Keratinocyte (primary cell): ENCODE measurements at places on chromosomes 5 and 9. TPM values are rescaled to one million over a fixed set of nuclear protein-coding genes. Genes with fewer than 3 reads are reported as not detected.

QRFP gene
- not detected in 3 replicates for polyA plus RNA-seq

IFNA16 gene
- not detected in 3 replicates for polyA plus RNA-seq

FGD3 gene
- polyA plus RNA-seq = 0.21 to 0.61 TPM (median 0.22 TPM) in 3 replicates

BRD8 gene
- 24.4 to 36.4 TPM (median 27.4 TPM) in 3 replicates for polyA plus RNA-seq

GLRA1 gene
- polyA plus RNA-seq = not detected in 3 replicates
